G401 (cell line): ENCODE measurements at places on chromosomes 12 and 14. TPM values are rescaled to one million over a fixed set of nuclear protein-coding genes. Genes with fewer than 3 reads are reported as not detected.

DNA sequence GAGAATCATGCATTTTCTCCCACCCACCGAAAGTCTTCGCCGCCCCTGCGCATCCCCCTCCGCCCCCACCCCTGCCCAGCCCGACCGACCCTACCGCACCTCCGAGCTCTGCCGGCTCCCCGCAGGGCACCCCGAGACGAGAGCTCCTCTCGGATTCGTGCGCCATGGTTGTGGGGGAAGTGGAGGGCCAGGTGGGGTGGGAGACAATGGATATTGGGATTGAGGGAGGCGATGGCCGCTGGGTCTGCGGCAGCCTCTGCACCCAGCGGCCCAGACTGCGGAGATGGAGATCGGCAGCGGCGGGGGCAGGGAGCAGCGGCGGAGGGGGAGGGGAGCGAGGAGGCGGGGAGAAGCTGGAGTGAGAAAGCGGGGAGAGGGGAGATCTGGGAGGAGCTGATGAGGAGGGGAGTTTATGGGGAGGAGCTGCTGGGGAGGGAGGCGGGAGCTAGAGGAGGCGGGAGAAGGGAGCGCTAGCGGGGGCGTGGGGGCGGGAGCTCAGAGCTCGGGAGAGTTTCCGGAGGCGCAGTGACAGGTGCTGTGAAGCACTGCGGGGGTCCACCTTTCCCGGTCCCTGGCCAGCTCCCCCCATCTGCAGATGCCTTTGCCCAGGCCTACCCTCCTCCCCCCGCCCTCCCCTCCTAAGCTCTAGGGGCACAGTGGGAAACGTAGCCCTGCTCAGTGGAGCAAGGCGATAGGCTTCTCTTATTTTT is at the start of gene SALL2:
Gene SALL2, minus strand, starts transcription at position 385 of the 710 bp plus-strand sequence. Its CDS starts 219 bp downstream, at position 166.
- DNase-seq, result peak; percentile 97

DNA sequence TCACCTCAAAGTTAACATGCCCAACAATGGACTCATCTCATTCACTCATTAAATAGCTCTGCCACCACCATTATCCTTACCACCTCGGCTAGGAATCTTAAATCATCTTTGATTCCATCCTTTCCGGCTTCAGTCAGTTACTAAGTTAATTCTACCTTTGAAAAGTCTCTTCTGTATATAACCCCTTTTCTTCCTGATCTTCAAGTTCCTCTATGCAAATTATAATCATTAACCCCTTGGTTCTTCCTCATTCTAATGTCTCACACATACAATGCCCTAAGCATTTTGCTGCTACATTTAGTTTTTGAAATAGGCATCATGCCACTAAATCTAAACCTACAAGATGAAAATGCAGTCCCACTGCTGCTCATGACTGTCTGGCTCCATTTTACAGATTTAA is 51.6 kb downstream of the ATP2B1 start:
- no peak for DNase-seq

DNA sequence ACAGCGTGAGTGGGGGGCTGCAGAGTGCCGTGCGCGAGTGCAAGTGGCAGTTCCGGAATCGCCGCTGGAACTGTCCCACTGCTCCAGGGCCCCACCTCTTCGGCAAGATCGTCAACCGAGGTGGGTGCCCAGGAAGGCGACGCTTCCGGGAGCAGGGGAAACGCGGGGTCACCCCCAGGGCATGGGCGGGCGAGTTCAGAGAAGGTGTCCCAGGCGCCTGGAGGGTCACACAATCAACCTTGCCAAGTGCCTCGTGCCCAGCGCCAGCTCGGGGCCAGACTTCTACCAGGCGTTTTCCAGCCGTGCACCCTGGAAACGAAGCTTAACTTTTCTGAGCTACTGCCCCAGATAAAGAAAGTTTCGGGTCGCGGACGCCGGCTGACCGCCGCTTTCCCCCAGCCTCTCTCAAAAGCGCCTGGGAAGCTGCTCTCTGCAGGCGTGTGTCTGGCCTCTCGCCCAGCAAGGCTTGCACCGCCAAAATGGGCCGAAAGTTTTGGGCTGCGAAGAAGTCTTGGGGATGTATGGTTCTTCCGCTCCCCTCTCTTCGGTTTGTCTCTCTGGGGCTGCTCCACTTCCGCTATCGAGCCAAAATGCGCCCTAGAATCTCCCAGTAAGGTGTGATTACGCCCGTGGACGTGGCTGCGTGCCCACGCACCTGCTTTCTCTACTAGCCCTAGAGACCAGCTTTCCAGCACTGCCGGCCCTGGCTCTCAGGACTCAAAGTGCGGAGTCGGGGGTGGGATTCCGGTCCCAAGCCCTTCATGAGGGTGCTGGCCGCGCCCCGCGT is 1.7 kb downstream of the WNT1 start:
- DNase-seq, result no peak

DNA sequence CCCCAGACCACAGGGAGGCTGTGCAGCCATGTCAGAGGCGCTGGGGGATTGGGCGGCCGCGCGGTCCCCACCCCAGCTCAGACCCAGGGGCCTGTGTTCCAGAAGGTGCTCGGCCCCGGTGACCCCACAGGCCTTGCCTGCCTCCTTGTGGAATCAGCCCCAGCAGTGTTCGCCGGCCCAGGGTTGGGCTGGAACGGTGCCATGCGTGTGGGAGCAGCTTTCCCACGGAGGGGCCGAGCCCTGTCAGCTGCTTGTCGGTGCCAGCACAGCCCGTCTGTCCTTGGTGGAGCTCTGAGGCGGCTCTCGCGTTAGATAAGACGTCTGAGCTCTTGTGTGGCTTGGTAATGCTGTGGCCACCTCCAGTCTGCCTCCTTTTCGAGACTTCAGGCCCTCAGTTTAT is 8.5 kb downstream of the ZFYVE21 start:
- DNase-seq, result peak; percentile 71

- DNase-seq, result no peak
Observed at GRCh38 chr12:16158050-16158449, 119.4 kb downstream of the SLC15A5 start.

- peak; percentile 13 for DNase-seq
Observed at GRCh38 chr12:93536766-93537488, 35.5 kb upstream of the SOCS2 start.

GRCh38 chr12:76571256-76571655 is 11.7 kb upstream of the OSBPL8 start:
- DNase-seq, result no peak

APEX1 gene
- 234 and 289 TPM in 2 replicates for total RNA-seq

DNA sequence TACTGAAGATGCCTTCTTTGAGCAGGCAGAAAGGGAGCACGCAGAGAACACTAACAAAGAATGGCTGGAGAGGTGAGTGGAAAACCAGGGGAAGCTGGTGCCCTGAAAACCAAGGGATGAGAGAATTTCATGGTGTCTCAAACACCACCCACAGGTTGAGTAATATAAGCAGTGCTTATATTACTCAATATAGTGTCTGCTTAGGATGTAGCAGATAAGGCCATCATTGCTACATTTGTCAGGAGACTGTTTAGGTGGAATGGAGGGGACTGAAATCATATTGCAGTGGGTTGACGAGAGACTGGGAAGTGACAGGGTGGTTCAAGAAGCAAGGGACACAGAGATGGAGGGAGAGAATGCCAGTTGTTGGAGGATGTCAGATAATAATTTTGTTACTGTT is 20.6 kb downstream of the PKP2 start:
- no peak for DNase-seq

- no peak for DNase-seq
Observed at GRCh38 chr14:98944989-98945388, 327.0 kb downstream of the BCL11B start.

GRCh38 chr12:107951024-107951423 is 176.5 kb downstream of the ASCL4 start:
- DNase-seq, result no peak

DNA sequence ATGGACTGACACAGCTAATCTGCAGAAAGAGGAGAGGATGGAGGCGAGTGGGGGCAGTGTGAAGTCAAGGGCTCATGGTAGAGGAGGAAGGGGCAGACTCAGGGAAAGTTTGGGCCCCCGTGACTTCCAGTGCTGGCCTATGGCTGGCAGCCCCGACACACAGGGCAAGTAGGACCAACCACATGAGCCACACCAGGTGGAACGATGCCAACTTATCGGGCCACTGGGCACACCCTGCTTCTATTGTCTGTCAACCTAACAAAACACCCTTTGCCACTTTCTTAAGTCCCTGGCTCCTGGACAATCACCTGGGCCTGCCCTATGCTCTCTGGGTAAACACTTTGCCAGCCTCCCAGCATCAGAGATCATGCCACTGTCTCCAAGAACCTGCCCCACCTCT is 65.2 kb upstream of the PSMC1 start:
- no peak for DNase-seq

- peak; percentile 78 for DNase-seq
Observed at GRCh38 chr14:104932676-104933631, 8.3 kb downstream of the PLD4 start.

ENDOU gene
- total RNA-seq, result 1.9 TPM in 1 of 2 replicates, not detected in the other

DNA sequence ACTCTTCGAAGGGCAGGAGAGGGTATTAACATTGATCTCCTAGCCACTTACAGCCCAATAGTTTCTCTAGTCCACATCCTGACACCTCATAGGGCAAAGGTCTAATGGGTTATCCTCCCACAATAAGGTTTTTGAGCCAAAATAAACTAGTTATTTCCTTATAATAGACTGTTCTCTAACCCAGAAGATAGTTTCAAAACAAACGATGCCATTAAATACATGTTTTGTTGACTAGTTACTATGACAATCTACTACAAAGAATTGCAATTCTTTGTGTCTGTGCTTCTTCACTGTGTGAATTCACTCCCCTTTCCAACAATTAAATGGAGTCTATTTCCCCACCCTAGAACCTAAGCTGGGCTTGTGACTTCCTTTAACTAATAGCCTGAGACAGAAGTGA is 6.4 kb upstream of the ACTR10 start:
- DNase-seq, result no peak

DNA sequence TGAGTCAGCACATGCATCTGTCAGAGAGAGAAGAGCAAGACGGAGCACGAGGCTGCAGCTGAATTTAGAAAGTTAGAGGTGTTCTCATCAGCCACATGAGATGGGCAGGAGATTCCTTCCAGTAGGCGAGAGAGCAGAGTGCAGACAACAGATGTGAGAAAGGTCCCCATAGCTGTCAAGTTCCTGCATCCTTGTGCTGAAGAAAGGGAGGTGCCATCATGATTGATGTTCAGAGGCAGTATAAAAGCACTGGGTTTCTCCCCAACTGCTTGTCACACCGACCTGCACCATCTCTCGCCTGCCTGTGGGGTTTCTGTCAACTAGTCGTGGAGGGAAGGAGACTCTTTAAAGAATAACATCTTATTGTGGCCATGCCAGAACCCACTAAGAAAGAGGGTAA is at the start of gene MYBPC1:
Gene MYBPC1, plus strand, starts transcription at position 272 of the 400 bp plus-strand sequence. Its CDS starts 100 bp downstream, at position 372.
- DNase-seq, result no peak

DNA sequence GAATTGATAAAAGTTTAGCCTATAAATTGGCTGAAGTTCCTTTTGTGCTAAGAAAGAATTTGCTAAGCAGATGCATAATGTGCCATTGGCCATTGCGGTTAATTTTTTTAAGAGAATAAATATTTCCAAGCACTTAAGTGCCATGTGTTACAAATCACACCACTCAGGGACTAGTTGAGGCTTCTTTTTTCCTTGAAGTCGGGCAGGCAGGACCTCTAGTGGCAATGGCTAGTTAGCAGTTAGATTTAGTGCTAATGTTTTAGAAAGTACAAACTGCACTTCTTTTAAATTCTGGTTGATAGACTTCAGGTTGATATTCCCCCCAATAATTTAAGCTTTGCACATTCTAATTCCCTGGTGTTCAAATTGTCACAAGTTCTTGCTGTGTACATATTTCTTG is 294.3 kb downstream of the APAF1 start:
- DNase-seq, result peak; percentile 19

- DNase-seq, result no peak
Observed at GRCh38 chr12:88591343-88591742, 11.1 kb upstream of the KITLG start.

GARIN6 gene
- total RNA-seq, result not detected in 2 replicates

DNA sequence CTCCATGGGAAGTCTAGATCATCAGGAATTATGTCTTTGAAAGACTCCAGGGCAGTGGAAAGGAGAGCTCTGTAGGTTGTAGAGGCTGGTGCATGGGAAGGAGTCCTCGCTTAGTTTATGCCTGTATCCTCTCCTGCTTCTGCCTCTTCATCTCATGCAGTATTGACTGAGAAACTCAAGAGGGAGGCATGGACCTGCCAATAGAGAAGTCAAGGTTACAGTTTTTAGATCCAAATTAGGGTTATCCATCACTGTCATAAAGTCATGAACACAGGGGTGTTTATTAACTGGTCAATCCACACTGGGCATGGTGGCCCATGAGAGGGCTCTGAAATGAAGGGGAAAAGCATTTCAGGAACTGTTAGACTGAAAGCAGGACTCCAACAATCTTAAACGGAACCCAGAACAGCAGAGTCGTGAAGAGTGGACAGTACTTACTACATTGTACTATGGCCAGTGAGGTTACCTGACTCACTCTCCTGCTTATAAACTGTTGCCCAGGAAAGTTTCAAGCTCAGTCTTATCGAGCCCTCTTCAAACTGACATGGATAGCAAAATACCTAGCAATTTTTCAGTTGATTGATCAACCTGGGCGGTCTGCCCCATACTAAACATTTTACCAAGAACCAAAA is 30.1 kb upstream of the DHRS7 start:
- no peak for DNase-seq

DNA sequence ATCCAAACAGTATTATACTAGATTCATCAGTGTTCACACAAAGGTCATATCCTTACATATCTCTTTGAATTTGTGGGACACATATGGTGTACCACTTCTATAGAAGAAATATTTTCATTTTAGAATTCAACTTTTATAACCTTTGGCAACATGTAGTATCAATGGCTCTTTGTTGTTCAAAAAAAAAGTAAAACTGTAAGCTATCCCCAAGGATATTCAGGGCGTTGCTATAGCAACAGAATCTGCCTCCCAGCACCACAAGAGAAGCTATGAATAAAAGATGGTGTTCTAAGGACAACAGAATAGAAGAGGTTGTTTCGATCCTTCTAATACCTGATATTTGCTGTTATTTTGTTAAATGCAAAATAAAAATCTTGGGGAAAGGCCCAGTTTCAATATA is 139.3 kb downstream of the BRMS1L start:
- peak; percentile 20 for DNase-seq

DNA sequence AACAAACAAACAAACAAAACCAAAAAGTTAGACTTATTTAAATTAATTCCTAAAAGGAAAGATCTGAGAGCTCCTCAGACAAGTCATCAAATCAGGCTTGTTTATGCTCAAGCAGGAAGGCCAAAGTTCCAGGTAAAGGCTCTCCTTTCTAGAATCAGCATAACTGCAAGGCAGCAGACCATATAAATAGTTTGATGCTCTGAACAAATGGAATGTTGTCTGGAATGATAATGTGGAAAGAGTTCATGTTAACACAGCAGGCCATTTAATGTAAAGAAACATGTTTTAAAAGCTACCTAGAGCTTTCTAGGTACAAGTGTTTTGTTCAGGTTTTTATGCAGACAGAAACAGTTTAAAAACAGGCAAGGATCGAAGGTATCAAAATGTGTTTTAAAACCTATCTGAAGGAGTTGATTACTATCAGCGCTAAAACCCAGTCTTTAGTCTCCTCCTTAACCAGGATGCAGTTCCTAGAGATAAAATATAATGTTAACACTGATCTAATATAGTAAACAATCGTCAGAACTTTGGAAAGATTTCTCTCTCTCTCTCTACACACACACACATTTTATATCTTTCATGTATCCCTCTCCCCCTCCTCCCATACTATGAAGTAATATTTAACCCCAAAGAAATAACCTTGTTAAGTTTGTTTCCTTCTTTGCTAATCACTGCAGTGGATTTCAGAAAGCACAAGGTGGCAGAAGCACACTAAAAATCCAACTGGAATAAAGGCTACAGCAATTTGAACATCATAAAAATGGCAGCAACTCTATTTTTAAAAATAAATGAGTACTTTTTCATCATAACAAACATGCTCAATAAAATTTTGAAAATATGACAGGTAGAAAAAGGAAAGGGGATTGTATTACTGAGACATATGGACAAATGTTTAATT is 135.5 kb downstream of the PAWR start:
- DNase-seq, result peak; percentile 31

- DNase-seq, result peak; percentile 70
Observed at GRCh38 chr14:95463171-95463901, 53.1 kb downstream of the SYNE3 start.

RFLNA gene
- 2.1 and 2.3 TPM in 2 replicates for total RNA-seq
